Dermis blood vessel endothelial cell (primary cell): ENCODE measurements at places on chromosomes 1 and 21. TPM values are rescaled to one million over a fixed set of nuclear protein-coding genes. Genes with fewer than 3 reads are reported as not detected.
A peak's percentile ranks its signal among the peaks of the same experiment; 100 is the strongest.

- DNase-seq: no peak
Observed at GRCh38 chr21:33025489-33026442, at the start of gene OLIG2. Gene OLIG2, plus strand, starts transcription at chr21:33025935. Its CDS starts 928 bp downstream, at chr21:33026863.

DNA sequence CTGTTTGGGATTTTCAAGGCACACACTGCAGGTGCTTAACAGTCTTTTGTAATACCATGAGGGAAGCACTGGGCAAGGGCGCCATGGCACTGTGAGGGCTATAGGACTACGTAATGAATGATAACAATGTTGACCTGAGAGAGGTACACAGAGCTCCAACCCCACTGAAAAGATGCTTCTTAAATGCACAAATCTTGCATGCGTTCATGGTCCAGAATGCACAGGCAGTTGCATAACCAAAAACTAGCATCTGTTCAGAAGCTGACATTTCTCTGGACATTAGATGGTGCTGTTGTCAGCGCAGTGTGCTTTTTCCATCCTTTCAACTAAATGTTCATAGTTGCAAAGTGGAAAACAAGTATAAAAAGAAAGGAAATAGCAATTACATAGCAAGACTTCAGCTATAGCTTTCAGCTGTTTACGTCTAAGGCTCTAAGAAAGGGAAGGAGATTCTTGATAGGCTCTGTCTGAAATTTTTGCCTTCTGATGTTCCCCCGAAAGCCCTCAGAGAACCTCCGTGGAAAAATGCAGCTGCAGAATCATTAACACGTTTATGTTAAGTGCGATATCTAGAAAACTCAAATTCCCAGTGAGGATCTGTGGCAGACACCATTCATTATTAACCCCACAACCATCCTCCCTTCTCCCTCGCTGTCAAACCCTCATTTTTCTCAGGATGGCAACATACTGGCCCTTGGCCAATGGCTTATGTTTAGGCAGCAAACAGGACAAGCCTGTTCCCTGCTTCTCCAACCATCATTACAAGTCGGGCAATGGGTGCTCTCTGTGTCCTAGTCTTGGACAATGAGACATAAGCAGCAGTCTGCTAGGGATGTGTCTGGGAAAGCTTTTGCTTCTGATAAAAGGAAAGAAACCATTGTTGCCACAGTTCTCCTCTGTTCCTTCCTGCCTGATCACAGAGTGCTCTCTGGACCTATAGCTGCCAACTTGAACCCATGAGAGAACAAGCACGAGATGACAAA lies 8.2 kb upstream of the TARBP1 start:
- peak; percentile 78 for DNase-seq

- DNase-seq: peak; percentile 81
Observed at GRCh38 chr1:22889213-22889827, 83.3 kb downstream of the LACTBL1 start.

GRCh38 chr1:48617252-48617651 lies 145.2 kb upstream of the SPATA6 start:
- no peak for DNase-seq

DNA sequence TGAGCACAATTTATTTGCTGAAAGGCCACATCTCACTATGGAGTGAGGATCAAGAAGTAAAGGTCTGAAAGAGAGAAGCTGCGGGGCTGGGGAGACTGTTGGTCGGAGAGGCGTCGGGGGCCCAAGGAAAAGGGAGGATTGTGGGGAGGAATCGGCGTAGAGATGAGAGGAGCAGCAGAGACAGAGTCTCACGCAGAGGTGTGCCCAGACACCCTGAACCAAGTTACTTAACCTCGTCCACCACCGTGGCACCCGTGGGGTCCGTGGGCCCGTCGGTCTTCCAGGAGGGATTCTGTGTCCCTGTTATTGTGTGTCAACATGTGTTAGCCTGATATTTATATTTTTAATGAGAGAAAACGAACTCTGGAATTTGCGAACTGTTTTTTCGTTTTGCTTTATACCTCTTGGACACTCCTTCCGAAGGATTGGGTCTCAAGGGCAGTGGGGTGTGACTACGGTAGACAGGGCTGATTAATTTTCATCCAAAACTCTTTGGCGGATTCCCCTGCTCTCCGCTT lies 3.8 kb upstream of the NBPF1 start:
- no peak for DNase-seq

Gene HAO2
- not detected in 2 replicates for total RNA-seq

Gene TTC13
- 22.3 and 37.8 TPM in 2 replicates for total RNA-seq

Gene PTPN7
- 0.09 and 0.68 TPM in 2 replicates for total RNA-seq

Gene CGN
- total RNA-seq: 0.42 and 2.4 TPM in 2 replicates

DNA sequence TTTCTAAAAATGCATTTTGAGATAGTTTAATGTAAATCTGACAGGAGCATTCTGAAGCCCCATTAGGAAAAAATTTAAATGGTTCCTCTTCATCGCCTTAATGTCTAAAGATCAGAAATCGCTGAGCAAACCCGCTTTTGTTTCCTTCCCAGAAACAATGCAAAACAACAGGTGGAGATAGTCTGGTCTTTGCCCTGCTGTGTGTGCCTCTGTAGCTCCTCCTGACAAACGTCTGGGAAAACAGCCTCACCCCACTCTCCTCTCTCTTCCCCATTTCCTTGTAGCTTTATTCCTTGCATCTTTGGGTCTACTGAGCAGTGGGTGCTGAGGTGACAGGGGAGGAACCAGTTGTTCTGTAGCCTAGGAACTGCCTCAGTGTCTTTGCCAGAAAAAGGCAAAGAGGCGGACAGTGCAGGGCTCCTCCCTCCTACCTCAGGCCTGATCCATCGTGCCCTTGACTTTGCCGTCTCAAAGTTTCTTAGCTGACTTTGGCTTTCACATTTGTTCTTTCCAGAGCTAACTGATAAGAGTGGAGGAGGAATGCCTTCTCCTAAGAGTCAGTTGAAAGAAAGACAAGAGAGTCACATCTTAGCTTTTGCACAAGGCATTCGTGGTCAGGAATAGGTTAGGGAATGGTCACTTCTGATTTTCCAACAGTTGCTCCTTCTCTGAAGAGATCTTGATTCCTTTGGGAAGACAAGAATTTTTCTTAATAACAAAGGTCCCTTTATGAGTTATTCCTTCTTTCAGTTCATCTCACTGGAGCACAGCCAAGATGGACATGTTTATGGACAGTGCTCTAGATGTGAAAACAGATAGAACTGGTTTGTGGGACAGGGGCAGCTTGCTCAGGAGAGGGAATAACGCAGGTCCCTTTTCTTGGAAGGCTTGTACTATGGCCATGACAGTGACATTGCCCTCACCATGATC lies 24.9 kb downstream of the SYT11 start:
- no peak for DNase-seq

- no peak for DNase-seq
Observed at GRCh38 chr1:15488371-15488770, 12.5 kb downstream of the CELA2B start.

Gene TLR5
- total RNA-seq: 0.14 and 0.34 TPM in 2 replicates

GRCh38 chr1:180171691-180172090 lies 17.0 kb downstream of the QSOX1 start:
- no peak for DNase-seq
